ENCODE measurements at places on chromosomes 4 and X. TPM values are rescaled to one million over a fixed set of nuclear protein-coding genes. Genes with fewer than 3 reads are reported as not detected.
A peak's percentile ranks its signal among the peaks of the same experiment; 100 is the strongest.

DNA sequence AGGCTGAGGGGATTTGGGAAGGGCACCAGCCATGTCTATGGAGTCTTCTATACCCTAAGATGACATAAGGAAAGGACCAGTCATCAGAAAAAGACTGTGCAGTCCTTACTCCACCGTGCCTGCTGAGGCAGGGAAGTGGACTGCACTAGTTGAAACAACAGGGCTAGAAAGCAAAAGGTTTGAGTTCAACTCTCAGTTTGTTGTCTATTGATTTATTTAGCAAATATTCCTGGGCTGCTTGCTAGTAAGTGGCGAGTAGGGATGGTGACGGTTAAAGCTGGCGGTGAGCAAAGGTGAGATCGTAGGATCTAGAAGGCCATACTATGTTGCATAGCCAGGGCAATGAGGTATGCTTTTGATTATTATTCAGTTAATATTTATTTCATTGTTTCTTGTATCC, 110.1 kb downstream of the SMIM20 start:
- H3K36me3 ChIP-seq: no peaks in the 10 kb centered on the region
- no peak overlapping the region for H3K4me3 ChIP-seq
- peaks cover 17% of the 10 kb centered on the region for H3K27me3 ChIP-seq
- H3K27ac ChIP-seq: no peak overlapping the region
- H3K4me1 ChIP-seq: peaks cover 11% of the 10 kb centered on the region

DNA sequence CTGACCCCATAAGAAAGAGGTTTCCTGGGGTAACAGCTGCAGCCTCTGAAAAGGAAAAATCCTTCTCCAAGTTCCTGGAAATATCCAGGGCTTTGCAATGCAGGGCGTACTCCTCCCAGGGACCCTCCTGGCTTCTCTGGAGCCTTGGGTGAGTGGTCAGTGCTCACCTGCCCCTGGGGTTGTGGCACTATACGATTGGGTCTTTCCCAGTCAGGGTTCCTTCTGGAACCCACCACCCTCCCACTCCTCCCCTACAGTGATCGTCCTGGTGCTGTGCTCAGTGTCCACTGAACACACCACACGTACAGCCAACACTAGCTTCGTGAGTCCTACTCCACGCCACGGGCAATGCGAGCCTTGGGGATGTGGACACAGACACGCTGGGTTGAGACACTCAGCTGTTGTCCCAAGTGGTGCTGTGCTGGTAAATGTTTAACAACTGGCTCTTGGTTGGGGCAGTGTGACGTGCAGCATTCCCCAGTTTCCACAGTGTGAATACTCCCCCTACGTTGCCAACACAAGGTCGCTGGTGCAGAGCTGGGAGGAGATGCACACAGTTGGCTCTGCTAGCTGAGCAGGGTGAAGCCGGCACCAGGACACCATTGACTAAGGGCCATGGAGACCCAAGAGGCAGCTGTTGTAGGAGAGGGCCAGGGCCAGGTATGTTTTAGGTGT, 65.4 kb downstream of the HTRA3 start:
- no peak overlapping the region for H3K27ac ChIP-seq
- no peak for DNase-seq
- peaks cover 3% of the 10 kb centered on the region for H3K27me3 ChIP-seq

The XAGE2 gene
- total RNA-seq: not detected

- DNase-seq: no peak
- peaks cover 20% of the 10 kb centered on the region for H3K4me1 ChIP-seq
- H3K36me3 ChIP-seq: no peaks in the 10 kb centered on the region
Measured at GRCh38 chrX:40931921-40932320, 153.3 kb upstream of the USP9X start.

GRCh38 chr4:158327525-158327924, 117.2 kb downstream of the TMEM144 start:
- H3K27me3 ChIP-seq: no peaks in the 10 kb centered on the region

The ELF4 gene
- 23.9 TPM for total RNA-seq

DNA sequence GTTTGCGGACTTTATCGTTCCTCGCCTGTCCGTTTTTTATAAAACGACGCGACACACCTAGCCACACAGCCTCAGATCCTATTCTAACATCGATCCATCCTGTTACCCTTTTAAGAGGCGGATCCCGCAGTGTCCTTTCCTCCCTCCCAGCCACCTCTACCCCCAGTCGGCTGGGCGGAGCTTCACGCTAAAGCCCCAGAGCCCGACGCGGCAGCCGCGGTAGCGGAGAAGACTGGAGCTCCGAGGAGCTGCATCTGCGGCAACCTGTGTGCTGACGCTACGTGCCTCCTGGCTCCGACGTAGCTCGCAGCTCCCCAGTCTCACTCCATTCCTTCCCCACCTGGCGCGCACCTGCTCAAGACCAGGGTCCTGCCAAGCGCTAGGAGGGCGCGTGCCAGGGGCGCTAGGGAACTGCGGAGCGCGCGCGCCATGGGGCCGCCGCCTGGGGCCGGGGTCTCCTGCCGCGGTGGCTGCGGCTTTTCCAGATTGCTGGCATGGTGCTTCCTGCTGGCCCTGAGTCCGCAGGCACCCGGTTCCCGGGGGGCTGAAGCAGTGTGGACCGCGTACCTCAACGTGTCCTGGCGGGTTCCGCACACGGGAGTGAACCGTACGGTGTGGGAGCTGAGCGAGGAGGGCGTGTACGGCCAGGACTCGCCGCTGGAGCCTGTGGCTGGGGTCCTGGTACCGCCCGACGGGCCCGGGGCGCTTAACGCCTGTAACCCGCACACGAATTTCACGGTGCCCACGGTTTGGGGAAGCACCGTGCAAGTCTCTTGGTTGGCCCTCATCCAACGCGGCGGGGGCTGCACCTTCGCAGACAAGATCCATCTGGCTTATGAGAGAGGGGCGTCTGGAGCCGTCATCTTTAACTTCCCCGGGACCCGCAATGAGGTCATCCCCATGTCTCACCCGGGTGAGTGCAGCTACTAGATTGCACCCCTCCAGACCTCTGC, at the start of gene RNF128:
Gene RNF128, plus strand, starts transcription at position 217 of the 953 bp plus-strand sequence. Its CDS starts 213 bp downstream, at position 430.
- no peak within 1 kb of the TSS for H3K27ac ChIP-seq
- H3K4me1 ChIP-seq: peaks cover 3% of the 10 kb centered on the region
- DNase-seq: peak; percentile 39
- no peaks in the 10 kb centered on the region for H3K36me3 ChIP-seq

- peaks cover 2% of the 10 kb centered on the region for H3K27me3 ChIP-seq
- H3K4me3 ChIP-seq: no peak overlapping the region
- DNase-seq: no peak
- no peak overlapping the region for H3K27ac ChIP-seq
- H3K4me1 ChIP-seq: no peaks in the 10 kb centered on the region
Measured at GRCh38 chr4:84920617-84921016, 45.9 kb downstream of the WDFY3 start.
